AG10803 (cell line): ENCODE measurements at places on chromosomes 16 and 17.

- no peak for DNase-seq
Observed at GRCh38 chr16:8084302-8084701, 506.0 kb downstream of the TMEM114 start.

- DNase-seq, result no peak
Observed at GRCh38 chr17:17971431-17972125, 622 bp downstream of the TOM1L2 start.

DNA sequence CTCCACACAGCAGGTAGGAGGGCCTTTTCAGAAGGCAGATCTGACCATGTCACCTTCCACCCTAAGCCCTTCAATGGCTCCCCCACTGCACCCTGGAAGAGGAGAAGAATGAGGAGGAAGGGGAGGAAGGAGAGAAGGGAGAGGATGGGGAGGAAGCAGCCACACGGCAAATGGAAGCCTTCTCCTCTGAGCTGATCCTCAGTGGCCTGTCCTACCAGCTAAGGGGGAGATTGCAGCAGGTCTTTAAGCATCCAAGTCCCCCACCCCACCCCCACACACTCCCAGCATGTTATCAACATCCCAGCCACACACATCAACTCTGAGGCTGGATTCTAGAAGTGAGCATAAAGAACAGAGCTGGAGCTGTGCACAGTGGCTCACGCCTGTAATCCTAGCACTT is 46.2 kb upstream of the RBFOX3 start:
- DNase-seq, result no peak

DNA sequence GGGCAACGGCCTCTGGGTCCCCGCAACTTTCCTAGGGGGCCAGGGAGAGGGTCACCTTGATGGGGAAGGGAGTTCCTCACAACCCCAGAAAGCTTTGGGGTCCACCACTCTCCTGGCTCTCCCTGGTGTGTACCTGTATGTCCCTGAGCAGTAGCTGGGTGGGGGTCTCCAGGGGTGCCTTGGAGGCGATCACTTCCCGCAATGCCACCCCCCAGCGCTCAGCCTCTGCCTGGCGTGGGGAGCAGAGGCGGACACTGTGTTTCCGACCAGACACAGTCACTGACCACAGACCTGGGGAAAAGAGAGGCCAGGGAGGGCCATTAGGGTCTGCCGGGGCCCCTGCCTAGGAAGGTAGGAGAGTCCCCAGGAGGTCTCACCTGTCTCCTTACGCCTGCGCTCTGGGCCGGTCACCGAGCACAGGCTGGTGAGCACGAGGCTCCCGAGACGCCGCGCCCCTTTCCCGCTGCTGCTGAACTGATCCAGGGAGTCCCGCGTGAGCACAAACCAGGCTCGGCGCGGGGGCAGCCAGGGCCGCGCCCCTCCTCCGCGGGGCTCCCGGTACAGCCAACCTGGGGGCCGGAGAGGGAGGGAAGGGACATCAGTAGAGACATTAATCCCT is 3.4 kb downstream of the PLEKHH3 start:
- no peak for DNase-seq

DNA sequence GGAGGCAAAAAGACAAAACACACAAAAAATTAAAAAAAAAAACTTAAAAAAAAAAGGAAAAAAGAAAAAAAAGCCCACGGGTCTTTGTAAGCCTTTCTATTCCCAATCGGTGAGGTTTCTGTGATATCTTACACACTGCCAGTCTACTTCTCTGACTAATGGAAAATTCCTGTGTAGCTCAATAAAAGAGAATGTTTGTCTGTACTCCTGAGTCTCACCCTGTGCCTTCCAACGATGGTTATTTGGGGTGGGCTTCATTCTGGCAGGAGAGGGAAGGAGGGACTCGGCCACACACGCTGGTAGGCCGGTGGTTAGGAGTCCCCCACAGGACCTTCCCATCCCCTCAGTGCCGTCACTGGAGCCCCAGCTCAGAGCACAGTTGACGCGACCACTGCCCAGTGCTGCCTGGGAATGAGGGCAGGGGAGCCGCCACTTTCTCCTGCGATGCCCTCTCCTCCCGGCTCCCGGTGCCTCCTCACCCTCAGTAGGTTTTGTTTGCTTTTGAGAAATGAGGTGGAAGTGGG is 68.0 kb downstream of the AMFR start:
- peak; percentile 38 for DNase-seq

DNA sequence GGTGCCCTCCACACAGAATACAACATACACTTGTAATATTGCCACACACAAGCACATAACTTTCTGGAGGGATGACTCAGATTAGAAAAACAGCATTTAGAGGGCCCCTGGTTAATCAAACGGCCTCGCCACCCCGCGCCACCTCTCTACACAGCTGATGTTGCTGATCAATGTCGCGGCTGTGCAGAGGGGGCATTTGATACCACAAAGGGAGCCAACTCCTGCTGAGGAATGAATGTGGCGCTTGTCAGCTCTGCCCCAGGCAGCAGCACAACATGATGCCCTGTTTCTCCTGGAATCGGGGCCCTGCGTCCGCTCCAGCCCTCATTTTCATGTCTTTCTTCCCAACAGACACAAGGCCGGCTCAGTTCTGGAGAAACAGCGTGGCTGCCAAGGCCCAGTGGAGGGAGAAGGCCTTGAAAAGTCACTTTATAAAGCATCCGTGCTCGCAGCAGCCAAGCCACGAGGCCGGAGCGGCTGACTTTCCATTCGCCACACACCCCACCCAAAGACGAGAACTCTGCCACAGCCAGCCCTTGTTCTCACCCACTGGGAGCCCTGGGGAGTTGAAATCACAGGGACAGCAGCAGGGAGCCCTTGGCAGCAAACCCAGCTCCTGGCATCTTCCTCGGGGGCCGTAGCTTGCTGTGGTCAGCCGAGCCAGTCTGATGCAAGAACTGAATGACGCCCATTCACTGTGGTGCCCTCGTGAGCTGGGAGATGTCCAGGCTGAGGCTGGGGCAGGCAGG is 65.6 kb downstream of the XYLT1 start:
- peak; percentile 96 for DNase-seq

- DNase-seq, result peak; percentile 91
Observed at GRCh38 chr16:86396901-86397311, 113.4 kb upstream of the FOXF1 start.

GRCh38 chr16:20760346-20760745 is 3.5 kb upstream of the ACSM3 start:
- DNase-seq, result no peak

DNA sequence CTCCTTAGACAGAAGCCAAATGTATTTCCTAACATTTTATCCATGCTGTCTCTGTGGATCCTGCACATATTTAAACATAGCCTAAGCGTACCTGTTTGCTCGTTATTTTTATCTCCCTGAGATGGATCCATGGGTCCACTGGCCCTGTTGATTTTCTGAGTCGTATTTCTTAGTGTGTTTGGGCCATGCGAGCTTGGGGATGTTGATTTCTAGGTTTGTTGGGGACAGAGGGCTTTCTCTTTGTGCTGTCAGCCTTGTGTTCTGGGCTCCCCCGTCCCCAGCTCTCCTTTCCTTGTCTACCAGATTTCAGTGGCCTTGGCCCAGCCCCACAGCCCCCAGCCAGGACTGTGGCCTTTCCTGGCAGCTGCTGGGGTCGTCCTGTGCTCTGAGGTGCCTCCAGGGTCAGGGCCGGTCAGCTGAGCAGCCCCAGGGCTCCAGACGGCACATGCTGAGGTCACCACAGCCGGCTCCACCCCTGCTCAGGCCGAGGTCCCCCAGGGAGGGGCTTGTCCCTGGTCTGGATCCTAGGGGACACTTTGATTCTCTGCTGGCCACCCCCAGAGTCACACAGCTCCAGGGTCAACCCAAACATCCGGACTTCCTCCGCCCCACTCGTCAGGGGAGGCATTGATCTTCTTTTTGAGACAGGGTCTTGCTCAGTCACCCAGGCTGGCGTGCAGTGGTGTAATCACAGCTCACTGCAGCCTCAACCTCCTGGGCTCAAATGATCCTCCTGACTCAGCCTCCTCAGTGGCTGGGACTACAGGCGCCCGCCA is 4.4 kb downstream of the SSTR5 start:
- DNase-seq, result no peak

DNA sequence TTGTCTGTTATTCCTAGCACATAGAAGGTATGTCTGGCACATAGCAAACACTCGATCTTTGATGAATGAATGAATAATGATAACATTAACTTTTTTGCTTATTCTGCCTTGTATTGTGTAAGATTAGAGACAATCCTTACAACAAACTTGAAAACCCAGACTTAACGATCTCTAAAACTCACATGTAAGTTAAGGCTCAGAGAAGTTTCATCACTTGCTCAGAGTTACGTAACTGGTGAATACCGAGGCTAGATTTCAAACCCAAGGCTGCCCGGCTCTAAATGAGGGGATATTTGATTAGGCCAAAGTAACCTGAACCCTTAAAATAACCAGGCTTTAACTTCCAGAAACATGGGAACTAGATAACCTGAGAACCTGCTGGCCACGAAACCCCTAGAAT is 22.3 kb downstream of the CAPNS2 start:
- DNase-seq, result peak; percentile 5

- no peak for DNase-seq
Observed at GRCh38 chr16:80554033-80554432, 13.2 kb downstream of the DYNLRB2 start.

GRCh38 chr16:84462296-84463210 is 41.9 kb downstream of the MEAK7 start:
- DNase-seq, result no peak

DNA sequence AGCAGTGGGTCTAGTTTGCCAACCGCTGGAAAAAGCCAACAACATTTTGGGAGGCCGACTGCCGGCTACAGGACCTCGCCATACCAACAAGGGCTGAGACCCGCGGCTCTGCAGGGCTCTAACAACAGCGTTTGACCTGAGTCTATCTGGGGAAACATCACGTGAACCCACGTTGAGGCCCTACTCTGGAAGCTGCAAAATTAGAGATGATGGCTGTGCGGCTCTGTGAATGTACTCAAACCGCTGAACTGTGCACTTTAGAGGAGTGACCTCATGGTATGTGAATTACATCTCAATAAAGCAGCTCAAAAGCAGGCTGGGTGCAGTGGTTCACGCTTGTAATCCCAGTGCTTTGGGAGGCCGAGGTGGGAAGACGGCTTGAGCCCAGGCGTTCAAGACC is 10.1 kb upstream of the CEP295NL start:
- no peak for DNase-seq

DNA sequence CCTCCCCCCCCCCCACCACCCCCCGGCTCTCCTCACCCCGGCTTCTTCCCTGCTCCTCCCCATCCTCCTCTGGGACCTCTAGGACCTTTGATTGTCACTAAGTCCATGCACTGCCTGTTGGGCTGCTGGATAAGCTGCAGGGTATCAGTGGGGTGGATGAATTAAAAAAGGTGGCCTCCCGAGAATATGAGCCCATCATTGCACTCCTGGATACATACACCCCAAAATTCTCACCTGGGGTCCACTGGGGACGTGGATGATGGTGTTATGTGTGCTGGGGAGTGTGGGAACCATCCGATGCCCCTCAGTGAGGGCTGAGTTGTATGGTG is 88.8 kb downstream of the IRF8 start:
- no peak for DNase-seq

- DNase-seq, result peak; percentile 33
Observed at GRCh38 chr16:29994600-29995323, 655 bp downstream of the HIRIP3 start.

DNA sequence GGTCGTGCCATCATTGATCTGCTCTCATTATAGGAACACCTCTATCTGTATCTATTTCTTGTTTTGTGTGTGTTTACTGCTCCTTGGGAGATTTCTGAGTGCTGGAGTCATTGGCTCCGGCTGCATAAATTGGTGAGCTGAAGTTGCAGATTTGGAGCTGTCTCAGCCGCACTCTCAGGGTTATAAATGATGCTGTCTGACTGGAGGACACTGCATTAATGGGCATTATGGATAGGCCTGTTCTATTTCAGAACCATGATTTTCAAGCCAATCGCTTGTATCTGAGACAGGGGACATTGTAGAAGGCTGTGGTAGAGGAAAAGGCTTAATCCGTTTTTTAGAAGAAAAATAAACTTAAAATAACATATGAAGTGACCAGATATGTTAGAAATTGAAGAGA is 126.4 kb upstream of the KIF2B start:
- no peak for DNase-seq

DNA sequence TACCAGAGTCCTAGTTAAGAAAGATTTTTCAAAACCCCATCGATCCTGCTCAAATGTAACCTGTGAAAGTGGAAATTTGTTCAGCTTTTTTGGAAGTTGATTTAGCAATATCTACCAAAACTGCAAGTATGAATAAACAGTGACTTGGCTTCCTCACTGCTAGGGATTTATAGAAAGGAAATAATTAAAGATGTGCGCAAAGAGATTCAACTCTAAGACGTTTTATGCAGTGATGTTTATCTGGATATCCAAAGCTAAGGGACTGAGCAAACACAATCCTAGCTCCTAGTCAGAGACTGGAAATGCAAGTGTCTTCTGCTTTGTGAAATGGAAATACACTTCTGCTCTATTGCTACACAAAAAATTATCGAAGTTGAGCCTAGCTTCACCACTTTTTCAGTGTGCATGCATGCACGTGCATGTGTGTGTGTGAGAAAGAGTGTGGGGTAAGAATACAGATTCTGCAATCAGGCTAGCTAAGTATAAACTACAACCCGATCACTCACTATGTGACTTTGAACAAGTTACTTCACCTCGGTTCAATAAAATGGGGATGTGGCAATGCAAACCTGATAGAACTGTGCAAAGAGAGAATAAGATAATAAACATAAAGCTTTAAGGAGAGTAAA is 52.1 kb upstream of the FOXF1 start:
- no peak for DNase-seq

DNA sequence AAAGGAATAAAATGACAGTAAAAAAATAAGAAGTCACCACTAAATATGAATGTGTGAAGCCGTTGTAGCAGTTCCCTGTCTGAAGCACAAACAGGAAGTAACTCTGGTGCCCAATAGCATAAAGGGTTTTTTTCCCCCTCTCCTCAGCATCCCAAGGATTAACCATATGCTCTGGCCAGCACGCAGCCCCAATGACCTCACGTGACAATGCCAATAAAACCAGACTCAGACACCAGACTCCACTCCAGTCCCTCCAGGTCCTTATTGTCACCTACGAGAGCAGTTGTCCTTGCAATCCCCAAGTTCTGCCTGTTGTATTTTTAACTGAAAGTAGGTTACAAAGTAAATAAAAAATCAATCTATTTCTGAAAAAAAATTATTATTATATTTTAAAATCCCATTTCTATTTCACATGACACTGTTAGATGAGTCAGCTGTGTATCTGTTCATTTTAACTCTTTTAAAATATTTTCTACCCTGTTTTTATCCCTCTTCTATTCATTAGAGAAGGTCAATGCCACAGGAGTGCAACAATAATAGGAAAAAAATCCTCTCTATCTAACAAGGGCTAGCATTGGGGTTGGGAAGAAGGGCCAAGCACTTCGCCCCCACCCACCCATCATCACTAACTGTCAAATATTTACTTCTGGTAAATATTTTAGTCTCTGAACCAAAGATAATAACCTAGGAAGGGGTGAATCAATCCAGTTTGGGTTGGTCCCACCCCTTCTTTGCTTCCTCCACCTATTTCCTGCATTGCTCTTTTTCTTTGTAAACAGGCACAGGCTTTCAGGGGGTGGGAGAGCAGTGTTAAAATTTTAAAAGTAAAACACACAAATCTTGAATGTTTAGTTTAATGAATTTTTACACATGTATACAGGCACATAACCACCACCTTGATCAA is 6.6 kb downstream of the PRAC1 start:
- DNase-seq, result no peak
